Heart right ventricle (tissue), 16 donors: ENCODE measurements at places on chromosomes 7 and 10. TPM values are rescaled to one million over a fixed set of nuclear protein-coding genes. Genes with fewer than 3 reads are reported as not detected.

GTF2I gene
- total RNA-seq = 114 TPM

SCIN gene
- 0.13 TPM for total RNA-seq

GRCh38 chr7:85593355-85593754, 406.5 kb upstream of the SEMA3D start:
- H3K27ac ChIP-seq = no peak overlapping the region
- no peak overlapping the region for H3K4me3 ChIP-seq
- H3K4me1 ChIP-seq = no peaks in the 10 kb centered on the region
- H3K27me3 ChIP-seq = no peaks in the 10 kb centered on the region
- no peak for DNase-seq
- no peaks in the 10 kb centered on the region for H3K36me3 ChIP-seq

KLLN gene
- total RNA-seq = 0.23 TPM

FFAR4 gene
- 0.11 TPM for total RNA-seq

DNA sequence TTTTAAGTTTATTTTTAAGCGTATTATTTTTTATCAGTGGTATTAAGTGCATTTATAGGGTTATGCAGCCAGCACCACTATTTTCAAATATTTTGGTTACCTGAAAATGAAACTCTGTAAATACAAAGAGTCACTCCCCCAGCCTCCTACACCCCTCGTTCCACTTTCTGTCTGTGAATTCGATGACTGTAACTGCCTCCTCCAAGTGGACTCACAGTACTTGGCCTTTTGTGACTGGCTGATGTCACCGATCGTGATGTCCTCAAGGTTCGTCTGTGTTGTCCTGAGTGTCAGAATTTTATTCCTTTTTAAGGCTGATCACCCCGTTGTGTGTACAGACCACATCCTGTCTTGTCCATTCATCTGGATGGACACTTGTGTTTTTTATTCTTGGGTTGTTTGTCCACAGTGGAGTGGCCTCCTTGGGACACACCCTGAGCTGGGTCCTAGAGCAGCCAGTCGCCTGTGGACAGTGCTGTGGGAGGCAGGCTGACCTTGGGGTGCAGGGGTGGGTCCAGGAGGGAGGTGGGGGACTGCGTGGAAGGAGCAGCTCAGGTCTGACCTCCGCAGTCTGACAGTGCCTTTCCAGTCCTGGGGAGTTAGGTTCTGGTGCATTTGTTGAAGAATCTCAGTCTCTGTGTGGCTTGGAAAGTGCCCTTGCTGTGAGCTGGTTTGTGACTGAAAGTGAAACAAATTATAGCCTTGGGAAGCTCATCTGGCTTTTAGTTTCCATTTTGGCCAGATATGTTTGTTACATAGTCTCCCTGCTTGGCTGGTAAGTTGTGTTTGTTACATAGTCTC, 6.9 kb downstream of the MTG1 start:
- H3K27ac ChIP-seq = no peak overlapping the region
- H3K4me1 ChIP-seq = no peaks in the 10 kb centered on the region
- DNase-seq = no peak
- H3K27me3 ChIP-seq = no peaks in the 10 kb centered on the region

DNA sequence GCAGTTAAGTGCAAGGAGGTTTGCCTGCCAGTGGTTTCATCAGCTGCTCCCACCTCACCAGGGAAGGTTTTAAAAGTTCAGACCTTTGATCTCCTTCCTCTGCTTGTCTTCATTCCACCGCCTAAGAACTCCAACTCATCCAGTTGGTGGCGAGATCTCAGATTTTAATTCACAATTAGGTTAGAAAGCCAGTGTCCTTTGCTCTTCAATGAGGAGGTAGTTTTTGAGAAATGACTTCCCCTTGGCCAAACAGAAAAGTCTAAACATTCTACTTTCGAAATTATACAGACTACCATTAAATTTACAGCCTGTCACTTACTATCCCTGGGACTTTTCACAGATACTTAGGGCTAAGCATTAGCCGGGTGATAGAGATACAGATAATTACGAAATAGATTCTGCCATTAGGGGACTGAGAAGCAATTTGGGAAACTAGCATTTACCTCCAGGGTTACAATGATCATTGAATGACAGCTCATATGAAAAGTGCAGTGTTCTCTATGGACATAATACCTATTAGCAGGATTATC, 513.4 kb upstream of the GHITM start:
- no peak for DNase-seq
- no peaks in the 10 kb centered on the region for H3K4me1 ChIP-seq
- no peak overlapping the region for H3K27ac ChIP-seq
- no peaks in the 10 kb centered on the region for H3K36me3 ChIP-seq
- no peak overlapping the region for H3K4me3 ChIP-seq

DNA sequence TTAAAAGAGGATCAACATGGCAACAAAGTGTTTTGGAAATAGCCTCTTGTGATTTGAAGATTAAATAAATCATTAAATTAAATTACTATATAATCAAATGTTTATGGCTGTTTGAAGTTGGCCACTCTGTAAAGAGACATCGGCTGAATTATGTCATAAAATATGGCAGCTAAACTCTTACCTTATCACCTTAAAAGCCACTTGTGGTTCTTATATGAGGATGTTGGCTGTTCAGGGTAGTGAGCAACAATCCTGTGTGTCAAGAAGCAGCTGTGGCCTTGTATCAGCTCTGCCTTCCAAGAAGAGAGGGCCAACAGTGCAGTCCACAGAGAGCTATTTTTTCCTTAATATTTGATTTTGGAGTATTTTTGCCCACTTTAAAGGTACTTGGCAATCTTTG, 113.4 kb upstream of the CDK6 start:
- no peak overlapping the region for H3K4me3 ChIP-seq
- H3K27ac ChIP-seq = no peak overlapping the region
- no peaks in the 10 kb centered on the region for H3K4me1 ChIP-seq
- H3K36me3 ChIP-seq = no peaks in the 10 kb centered on the region
- no peak for DNase-seq

- no peak for DNase-seq
- peak overlapping the region; percentile 88 for H3K4me3 ChIP-seq
- peak overlapping the region; percentile 86 for H3K27ac ChIP-seq
- H3K36me3 ChIP-seq = peaks cover 22% of the 10 kb centered on the region
Measured at GRCh38 chr7:66921396-66921917, 432 bp downstream of the TMEM248 start.

DNA sequence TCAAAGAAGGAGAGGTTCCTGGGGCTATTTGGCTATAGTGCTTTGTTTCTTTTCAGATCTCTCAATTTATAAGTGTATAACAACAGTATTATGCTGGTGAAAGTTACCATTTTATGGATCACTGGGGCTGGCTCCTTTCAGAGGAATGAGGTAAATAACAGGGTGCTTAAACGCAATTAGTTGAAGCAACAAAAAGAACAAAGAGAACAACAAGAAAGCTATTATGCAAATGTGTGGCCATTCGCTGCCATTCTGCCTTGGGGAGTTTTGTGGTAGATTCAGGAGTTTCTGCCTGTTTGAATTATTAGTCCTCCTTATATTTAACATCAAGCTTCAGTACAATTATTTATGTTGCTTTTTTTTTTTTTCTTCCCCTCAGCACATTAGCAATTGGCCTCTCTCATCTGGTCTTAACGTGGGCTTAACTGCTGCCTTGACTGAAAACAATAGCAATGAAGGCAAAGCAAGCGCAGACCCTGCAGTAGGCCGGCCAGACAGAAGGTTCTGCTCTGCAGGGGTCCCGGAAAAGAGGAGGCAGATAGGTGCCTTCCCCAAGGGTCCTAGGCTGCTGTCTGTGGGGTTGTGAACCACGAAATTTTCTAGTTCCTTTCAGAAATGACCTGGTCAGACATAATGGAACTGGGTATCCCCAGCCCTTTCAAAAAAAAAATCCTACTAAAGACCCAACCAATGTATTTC, 339.9 kb upstream of the PODXL start:
- no peak overlapping the region for H3K27ac ChIP-seq
- no peak for DNase-seq
- H3K4me3 ChIP-seq = no peak overlapping the region
- no peaks in the 10 kb centered on the region for H3K4me1 ChIP-seq
- peaks cover 7% of the 10 kb centered on the region for H3K27me3 ChIP-seq

GRCh38 chr10:9035355-9035754, 980.9 kb downstream of the GATA3 start:
- H3K4me3 ChIP-seq = no peak overlapping the region
- H3K27ac ChIP-seq = no peak overlapping the region
- H3K4me1 ChIP-seq = no peaks in the 10 kb centered on the region
- no peaks in the 10 kb centered on the region for H3K36me3 ChIP-seq
- no peaks in the 10 kb centered on the region for H3K27me3 ChIP-seq

GRCh38 chr7:135980012-135980551, 2.9 kb upstream of the MTPN start:
- no peak for DNase-seq
- H3K4me1 ChIP-seq = peaks cover 37% of the 10 kb centered on the region
- no peak overlapping the region for H3K4me3 ChIP-seq
- no peaks in the 10 kb centered on the region for H3K27me3 ChIP-seq
- peak overlapping the region; percentile 75 for H3K27ac ChIP-seq

GRM3 gene
- 0.15 TPM for total RNA-seq

DNA sequence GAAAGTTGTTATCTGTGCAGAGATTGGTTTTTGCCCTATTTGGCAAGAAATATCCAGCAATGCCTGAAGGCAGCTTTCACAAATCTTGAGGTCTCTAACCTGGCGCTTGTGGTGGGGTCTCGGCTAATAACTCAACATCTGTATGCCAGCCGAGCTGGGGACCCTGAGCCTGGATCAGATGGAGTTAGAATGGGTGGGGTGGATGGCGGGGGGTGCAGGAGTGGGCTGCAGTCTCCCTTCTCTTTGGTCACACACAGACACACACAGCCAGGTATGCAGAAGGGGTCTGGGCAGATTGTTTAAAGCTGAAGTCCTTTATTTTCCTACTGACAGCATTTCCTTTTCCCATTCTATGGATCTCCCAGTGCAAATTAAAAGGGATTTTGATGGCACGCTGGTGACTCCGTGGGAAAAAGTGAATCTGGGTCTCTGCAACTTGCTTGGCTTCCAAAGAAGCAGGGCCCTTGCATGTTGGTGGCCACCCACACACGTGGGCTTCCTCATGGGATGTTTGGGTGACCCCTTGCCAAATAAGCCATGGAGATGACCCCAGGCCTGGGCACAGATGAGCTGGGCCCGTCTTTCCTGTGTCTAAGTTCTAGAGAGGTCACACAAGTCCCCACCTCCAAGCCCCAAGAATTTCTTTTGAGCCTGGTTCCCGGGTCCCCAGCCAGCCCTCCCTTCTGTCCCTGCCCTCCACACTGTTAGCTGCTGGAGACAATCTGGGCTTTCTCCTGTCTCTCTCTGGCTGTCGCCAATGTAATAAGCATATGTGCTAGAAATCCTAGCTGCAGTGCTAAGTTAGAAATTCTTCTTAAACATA, 39.9 kb upstream of the EMX2 start:
- peaks cover 52% of the 10 kb centered on the region for H3K27me3 ChIP-seq
- no peak overlapping the region for H3K27ac ChIP-seq
- no peak for DNase-seq
- no peaks in the 10 kb centered on the region for H3K36me3 ChIP-seq
- H3K4me1 ChIP-seq = no peaks in the 10 kb centered on the region
- H3K4me3 ChIP-seq = no peak overlapping the region

DNA sequence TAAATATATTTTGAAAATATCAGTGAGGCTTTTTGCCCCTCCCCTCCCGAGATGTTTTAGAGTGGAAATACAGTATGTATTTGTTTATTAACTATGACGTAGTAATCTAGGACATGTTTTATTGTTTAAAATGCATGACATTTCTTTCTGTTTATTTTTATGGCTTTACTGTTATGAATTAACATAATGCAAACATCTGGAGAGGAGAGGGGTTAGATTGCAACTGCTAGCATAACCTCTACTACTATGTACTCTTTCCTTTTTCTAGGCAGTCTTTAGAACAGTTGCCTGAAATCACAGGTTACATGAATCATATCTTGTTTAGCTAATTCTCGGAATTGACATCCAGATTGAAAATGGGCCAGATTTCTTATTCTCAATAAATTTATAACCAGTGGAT, 7.4 kb downstream of the BTAF1 start:
- no peak overlapping the region for H3K27ac ChIP-seq
- no peak for DNase-seq
- H3K4me1 ChIP-seq = peaks cover 20% of the 10 kb centered on the region
- no peaks in the 10 kb centered on the region for H3K27me3 ChIP-seq
- no peaks in the 10 kb centered on the region for H3K36me3 ChIP-seq

PTF1A gene
- not detected for total RNA-seq

IFIT3 gene
- total RNA-seq = 30.4 TPM

DNA sequence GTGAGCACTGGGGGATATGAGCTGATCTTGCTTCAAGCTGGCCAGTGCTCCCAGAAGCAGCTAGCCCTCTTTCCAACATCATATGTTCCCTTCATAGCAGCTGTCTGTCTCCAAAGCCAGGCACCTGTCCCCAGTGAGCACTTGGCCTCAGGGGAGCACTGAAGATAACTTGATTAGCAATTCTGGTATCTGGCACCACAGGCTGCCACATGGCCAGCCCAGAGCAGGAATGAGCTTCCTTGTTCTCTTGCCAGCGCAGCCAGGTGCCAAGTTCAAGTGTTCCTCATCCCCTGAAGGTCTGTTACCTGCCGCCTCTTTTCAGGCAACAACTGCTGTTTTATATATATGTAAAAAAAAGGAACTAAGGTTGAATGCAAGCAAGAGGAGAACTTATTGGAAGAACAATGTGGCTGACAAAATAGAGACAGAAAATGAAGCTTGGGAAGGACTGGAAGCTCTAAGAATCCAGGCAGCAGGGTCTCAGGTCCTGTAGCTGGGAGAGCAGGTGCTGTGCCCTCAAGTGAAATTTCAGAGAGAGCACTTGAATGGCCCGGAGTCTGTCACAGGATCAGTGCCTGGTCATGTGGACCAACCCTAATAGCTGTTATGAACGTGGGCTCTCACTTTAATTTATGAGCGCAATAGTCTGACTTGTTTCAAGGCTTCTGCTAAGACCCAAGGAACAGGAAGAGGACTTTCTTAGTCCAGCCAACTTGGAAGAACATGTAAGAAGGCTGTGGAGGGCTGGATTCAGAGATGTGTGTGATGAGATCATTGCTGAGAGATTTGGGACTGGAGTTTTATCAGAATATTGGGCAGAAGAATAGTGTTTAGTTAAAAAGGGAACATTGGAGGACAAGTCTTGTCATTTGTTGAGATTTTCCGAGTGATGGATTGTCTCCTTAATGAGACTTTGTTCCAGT, 267.2 kb downstream of the GLRX3 start:
- no peaks in the 10 kb centered on the region for H3K36me3 ChIP-seq
- no peak overlapping the region for H3K27ac ChIP-seq
- H3K4me1 ChIP-seq = no peaks in the 10 kb centered on the region
- H3K27me3 ChIP-seq = no peaks in the 10 kb centered on the region

GRCh38 chr7:158387546-158387891, 200.1 kb downstream of the PTPRN2 start:
- H3K36me3 ChIP-seq = no peaks in the 10 kb centered on the region
- H3K4me1 ChIP-seq = no peaks in the 10 kb centered on the region
- DNase-seq = no peak
- H3K4me3 ChIP-seq = no peak overlapping the region
- H3K27me3 ChIP-seq = peaks cover 34% of the 10 kb centered on the region

ATOH7 gene
- total RNA-seq = not detected

TEX36 gene
- not detected for total RNA-seq

DNA sequence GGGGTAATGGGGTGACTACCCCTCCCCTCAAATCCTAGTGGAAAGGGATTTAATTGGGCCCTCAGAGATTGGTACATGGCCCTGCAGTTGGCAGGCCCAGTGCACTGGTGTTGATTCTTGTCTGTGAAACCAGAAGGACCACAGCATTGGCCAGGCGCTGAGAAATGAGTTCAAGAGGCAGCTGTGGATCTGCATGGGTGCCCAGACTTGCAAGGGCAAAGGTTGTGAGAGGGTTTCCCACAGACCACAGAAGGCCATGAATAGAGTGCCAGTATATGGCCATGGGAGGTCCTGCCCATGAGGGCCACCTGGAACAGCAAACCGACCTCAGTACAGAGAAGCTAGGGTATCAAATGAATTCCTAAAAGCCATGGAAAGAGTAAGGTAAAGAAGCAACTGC, 32.9 kb downstream of the TMEM168 start:
- no peak for DNase-seq
- no peaks in the 10 kb centered on the region for H3K4me1 ChIP-seq
- H3K27ac ChIP-seq = no peak overlapping the region
- peaks cover 8% of the 10 kb centered on the region for H3K36me3 ChIP-seq
- no peaks in the 10 kb centered on the region for H3K27me3 ChIP-seq
